ENCODE measurements at places on chromosomes 7 and 10.

DNA sequence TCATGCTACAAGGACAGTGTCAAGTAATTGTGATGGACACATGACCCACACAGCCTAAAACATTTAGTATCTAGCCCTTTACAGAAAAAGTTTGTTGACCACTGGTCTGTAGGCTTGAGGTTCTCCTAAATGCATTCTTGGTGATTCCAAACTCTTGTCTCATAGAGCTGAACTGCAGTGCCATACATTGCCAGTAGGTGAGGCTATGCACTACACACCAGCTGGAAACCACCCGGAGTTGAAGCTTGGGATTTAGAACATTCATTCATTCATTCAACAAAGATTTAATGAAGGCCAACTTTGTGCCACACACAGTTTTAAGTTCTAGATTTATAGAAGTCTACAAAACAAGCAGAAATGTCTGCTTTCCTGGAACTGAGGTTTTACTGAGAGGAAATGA, 77.3 kb upstream of the TCF7L2 start:
- no peak for DNase-seq

- no peak for DNase-seq
These were observed 36.4 kb upstream of the WAC start for GRCh38 chr10:28496481-28496961.

GRCh38 chr7:46153951-46154787, 233.1 kb upstream of the IGFBP3 start:
- no peak for DNase-seq

DNA sequence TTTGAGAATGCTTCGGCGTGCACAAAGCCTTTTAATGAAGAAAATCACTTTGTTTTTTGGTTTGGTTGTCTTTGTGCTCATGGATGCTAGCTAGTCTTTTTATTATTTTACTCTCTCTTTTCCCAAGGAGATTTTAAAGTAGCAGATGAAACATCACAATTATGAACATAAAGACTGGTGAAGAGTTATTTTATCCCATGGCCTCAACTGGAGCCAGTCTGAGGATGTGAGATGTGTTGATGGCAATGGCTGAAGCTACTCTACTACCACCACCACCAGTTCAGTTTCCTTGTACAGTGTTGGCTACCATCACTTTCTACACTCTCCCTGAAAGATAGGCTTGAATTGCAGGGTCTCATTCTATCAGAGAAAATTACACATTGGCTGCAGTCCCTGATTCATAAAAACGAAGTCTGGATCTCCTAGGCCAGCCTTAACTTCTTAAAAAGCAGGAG, 494 bp upstream of the HERC4 start:
- DNase-seq: no peak

DNA sequence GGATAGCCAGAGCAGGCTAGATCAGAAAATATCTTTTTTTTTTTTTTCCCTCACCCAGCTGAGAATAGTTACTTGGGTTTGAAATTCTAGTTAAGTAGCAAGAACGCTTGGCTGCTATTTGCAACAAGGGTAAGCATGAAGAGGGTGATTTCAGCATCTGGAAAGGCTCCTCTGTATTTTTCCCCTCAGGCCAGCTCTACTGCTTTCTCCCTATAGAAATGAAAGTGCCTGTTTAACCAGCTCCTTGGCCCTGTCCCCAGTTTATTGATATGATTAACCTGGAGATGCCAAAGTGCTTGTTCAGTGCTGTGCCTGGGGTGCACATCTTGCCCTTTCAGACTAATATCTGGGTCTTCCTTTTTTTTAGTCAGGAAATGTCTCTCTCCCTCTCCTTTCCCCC, 37.1 kb downstream of the AP3M1 start:
- DNase-seq: peak; percentile 31

DNA sequence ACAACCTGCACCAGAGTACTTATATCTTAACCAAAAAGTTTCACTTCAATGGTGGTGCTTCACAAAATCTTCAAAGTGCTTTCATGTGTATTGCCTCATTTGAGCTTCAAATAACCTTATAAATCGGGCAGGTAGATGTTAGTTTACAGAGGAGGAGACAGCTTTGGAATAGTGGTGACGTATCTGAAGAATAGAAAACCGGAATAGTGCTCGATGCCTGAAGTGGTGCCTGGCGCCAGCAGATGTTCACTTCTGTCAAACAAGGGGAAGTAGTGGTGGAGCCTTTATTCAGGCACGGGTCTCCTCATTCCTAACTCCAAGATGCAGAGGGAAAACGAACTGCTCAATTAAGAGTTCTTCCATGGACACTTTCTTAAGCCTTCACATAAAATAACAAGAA, 58.1 kb downstream of the NHLRC2 start:
- no peak for DNase-seq

- DNase-seq: peak; percentile 51
These were observed 164.2 kb upstream of the EEPD1 start for GRCh38 chr7:35988818-35989217.

DNA sequence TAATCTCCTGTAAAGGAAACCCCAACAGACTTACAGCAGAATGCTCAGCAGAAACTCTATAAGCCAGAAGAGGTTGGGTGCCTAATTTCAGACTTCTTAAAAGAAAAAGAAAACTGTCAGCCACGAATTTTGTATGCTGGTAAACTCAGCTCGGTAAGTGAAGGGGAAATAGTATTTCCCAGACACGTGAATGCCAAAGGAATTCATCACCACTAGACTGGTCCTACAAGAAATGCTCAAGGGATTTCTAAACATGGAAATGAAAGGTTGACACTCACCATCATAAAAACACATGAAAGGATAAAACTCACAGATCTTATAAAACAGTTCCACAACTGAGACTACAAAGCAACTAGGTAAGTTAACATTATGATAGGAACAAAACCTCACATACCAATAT, 68.6 kb downstream of the GLCCI1 start:
- no peak for DNase-seq

- no peak for DNase-seq
These were observed 266.8 kb downstream of the CELF2 start for GRCh38 chr10:11284291-11285085.

GRCh38 chr7:22629056-22629455, 97.9 kb upstream of the IL6 start:
- DNase-seq: peak; percentile 15

- peak; percentile 37 for DNase-seq
These were observed 42.5 kb downstream of the TACR2 start for GRCh38 chr10:69374242-69374641.

- no peak for DNase-seq
These were observed 144.7 kb upstream of the ZNF716 start for GRCh38 chr7:57305192-57305748.

GRCh38 chr7:124603066-124603465, 162.5 kb downstream of the GPR37 start:
- no peak for DNase-seq

GRCh38 chr7:92809760-92810573, 26.4 kb downstream of the CDK6 start:
- DNase-seq: peak; percentile 54

- no peak for DNase-seq
These were observed 12.8 kb downstream of the SH3PXD2A start for GRCh38 chr10:103842605-103843004.

DNA sequence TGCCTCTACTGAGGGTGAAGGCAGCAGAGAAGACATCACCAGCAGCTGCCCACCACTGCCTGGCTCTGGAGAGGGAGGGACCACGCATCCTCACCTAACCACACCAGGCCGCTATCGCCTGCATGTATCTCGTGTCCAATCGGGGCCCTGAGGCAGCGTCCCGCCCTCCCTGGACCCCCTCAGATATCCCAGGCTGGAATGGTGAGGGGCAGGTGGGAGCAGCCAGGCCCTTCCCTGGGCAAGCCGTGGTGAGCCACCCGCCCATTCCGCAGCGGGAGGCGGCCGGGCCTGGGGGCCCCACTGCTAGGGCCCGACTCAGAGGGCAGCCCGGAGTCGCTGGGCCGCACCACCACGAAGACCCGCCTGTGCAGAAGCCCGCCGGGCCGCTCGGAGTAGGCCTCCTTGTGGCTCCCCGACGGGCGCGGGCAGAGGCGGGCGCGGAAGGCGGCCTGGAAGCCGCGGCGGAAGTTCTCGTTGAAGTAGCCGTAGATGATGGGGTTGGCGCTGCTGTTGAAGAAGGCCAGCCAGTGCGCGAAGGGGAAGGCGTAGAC, 21.6 kb upstream of the PPA1 start:
- no peak for DNase-seq

DNA sequence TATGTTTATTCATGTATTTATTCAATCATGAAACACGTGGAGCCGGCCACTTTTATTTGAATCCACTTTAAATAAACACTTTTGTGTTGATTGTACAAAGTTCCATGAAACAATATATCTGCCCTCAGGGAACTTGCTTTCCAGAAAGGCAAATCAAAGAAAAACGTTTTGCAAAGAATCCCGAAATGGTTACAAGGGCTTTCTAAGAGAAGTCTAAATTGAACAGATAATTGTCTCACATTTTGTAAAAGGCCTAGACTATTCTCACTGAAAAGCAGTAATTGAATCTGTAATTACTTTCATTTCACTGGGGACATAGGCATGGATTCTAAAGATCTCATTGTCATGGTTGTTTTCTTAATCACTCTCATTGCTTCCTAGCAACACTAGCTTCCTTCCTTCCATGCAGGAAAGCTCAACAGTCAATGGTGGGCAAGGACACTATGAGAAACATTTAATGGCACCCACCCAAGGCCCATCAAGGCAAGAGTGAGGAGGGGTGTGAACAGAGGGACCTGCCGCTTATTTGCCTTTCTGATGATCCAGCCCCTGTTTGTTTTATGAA, 622.4 kb upstream of the C7orf33 start:
- DNase-seq: no peak

- DNase-seq: no peak
These were observed 10.2 kb downstream of the ADGRA1 start for GRCh38 chr10:133097961-133098360.

GRCh38 chr7:131111792-131112191, 215.9 kb upstream of the MKLN1 start:
- DNase-seq: no peak

- DNase-seq: no peak
These were observed 140.4 kb upstream of the NPY start for GRCh38 chr7:24143547-24143946.

GRCh38 chr7:54179321-54180029, 362.7 kb upstream of the VSTM2A start:
- no peak for DNase-seq

- no peak for DNase-seq
These were observed 258.8 kb downstream of the RPS24 start for GRCh38 chr10:78292250-78292981.

- peak; percentile 75 for DNase-seq
These were observed 59.6 kb upstream of the CAPZA2 start for GRCh38 chr7:116802746-116803152.

GRCh38 chr10:36017137-36017536, 375.0 kb upstream of the FZD8 start:
- DNase-seq: no peak
